Activated naive CD4-positive, alpha-beta T cell treated with anti-CD3 and anti-CD28 coated beads, Interleukin-2, amount 50 U/mL, for 72 hours (primary cell): ENCODE measurements at places on chromosomes 16 and 17. TPM values are rescaled to one million over a fixed set of nuclear protein-coding genes. Genes with fewer than 3 reads are reported as not detected.

SPAG7 gene
- 70.3 TPM for total RNA-seq

KRT40 gene
- not detected for total RNA-seq

KREMEN2 gene
- total RNA-seq = not detected

FBXW10 gene
- total RNA-seq = not detected

TNFRSF17 gene
- total RNA-seq = not detected

OTOA gene
- 0.12 TPM for total RNA-seq

MPV17L gene
- not detected for total RNA-seq

CES3 gene
- 0.73 TPM for total RNA-seq

PPP1R1B gene
- total RNA-seq = 0.16 TPM

SCN4A gene
- 0.10 TPM for total RNA-seq

EVI2B gene
- 16.1 TPM for total RNA-seq

DNA sequence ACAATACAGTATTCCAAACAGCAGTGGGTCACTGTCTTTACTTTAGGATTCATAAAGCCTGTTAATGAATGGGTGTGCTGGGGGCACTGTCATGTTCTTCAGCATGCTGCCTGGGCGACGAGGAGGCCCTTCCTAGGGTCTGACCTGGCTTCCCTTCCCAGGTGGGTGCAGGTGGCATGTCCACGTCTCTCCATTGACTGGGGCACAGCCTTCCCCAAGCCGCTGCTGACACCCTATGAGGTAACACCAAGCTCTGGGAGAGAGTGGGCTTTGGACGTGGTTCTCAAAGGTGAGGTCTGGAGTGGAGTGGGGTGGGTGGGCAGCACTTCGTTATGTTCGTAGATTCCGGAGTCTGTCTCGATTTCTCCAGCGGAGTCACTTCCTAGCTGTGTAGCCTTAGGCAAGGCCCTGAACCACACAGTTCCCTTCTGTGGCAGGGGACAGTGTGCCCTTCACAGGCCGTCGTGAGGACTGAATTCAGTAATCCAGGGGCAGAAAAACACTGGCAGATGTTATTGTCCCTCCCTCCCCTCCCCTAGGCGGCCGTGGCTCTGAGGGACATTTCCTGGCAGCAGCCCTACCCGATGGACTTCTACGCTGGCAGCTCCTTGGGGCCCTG, 771 bp upstream of the OVCA2 start:
- DNase-seq = no peak

DNA sequence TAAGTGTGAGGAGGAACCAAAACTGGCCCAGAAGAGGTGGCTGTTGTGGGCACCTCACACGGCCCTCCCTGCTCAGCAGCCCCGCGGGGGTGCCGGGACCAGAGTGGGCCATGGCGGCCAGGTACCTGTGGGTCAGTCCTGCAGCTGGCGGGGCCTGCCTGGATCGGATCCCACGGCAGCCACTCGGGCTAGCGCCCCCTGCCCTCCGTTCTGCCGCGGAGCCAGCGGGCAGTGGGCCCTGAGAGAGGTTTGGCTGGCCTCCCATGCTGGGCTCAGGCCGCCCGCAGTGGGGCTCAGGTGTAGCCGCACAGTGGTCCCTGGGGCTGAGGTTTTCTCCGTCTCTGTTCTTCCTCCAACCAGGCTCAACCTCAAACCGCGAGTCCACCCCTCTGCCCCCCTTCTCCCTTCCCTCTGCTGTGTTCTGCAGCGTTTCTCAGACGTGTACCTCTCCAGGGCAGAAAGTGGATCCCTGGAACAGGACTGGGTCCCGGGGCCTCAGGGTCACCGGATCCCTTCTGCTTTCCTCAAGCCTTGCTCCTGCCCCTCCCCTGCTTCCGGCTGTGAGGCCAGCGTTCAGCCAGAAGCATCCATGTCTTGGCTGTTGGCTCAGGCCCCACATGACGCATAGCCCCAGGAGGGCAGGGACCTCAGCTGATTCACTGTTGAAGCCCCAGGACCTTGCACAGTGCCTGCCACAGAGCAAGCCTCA, 28.6 kb upstream of the ITGA3 start:
- no peak for DNase-seq

GRCh38 chr17:71029246-71029645, 859.9 kb downstream of the KCNJ2 start:
- no peak for DNase-seq

DNA sequence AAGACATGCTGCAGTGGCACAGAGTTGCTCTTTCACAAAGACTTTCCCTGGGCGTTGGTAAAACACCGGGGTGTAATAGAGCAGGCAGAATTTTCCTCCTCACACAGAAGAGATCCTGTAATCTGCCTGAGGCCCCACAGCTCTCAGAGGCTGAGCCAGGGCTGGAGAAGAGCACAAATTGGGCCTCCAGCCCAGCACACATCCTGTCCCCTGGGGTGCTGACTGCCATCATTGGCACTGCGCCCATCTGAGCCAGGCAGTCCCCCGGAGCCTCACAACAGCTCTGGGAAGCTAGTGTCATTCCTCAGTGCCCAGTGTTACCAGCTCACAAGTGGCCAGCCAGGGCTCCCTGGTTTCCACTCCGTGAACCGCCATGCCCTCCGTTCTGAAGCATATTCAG, 119.4 kb downstream of the SOCS1 start:
- DNase-seq = no peak

GRCh38 chr16:87661561-87661960, 59.3 kb downstream of the JPH3 start:
- no peak for DNase-seq

GRCh38 chr17:30137158-30137557, 20.5 kb downstream of the NSRP1 start:
- DNase-seq = no peak

DNA sequence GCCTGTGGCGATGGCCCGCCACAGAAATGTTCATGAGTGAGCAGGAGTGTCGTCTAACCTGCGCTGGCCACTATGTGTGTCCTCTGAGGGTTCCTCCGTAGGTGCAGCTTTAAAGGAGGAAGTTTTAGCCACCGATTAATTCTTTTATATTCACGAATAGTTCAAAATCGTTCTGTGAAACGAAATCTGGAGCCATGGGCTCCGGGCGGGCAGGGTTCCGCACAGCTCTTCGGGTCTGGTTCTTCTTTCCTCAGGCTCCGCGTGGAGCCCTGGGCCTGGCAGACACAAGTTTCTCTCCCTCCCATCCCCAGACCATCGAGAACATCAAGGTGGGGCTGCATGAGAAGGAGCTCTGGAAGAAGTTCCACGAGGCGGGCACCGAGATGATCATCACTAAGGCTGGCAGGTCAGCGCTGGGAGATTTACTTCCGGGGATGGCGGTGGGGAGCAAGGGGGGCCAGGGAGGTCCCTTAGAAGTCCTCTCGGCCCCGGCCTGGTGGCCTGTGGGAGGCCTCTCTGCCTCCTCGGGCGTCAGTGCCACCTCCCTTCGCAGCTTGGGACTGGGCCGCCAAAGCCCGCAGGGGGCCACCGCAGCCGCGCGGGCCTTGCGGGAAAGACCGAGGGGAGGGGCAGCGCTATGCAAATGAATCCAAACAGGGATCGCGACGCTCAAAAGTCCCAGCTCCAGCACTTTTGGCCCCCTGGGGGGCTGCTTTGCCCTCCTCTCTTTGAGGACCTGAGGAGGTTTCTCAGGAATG, 5.2 kb downstream of the TBX4 start:
- no peak for DNase-seq

- no peak for DNase-seq
Observed at GRCh38 chr16:80441935-80442334, 98.9 kb upstream of the DYNLRB2 start.

GRCh38 chr17:19904412-19904811, 36.7 kb upstream of the ULK2 start:
- DNase-seq = no peak

DNA sequence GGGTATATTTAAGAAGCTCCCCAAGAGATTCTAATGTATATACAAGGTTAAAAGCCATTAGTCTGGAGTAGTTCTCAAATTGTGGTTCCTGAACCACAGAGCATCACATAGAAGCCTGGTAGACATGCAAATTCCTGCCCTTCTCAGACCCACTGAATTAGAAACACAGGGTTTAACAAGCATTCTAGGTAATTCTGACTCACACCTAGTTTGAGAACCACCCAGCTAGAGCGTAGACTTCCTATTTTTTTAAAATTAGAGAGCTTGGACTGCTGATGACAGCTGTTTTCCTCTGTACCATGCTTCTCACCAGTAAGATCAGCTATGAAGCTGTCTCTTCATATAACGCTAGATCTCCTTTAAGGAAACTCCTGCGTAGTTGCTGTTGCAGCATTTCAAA, 50.6 kb downstream of the HS3ST3B1 start:
- no peak for DNase-seq

- DNase-seq = no peak
Observed at GRCh38 chr16:63466-63865, 9.0 kb downstream of the RHBDF1 start.

GRCh38 chr16:46885960-46886763, 2.0 kb downstream of the GPT2 start:
- DNase-seq = no peak

DNA sequence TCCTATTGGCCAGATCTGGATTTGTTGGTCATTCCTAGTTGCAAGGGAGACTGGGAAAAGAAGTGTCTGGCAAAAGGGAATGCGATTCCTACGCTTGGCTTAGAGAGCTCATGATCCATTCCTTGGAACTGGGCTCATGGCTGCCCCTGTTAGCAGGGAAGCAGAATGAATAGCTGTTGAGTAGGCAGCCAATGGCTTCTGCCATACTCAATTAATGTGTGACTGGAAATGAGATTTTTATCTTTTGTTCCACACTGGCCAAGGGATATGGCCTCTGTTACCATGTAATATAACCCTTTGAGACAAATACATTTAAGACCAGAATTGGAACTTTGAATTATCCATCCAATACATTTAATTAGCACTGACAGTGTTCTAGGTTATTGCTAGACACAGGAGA, 31.0 kb downstream of the FTO start:
- DNase-seq = no peak

- DNase-seq = no peak
Observed at GRCh38 chr16:48556243-48556912, 53.6 kb downstream of the N4BP1 start.

- DNase-seq = no peak
Observed at GRCh38 chr16:28863929-28864793, 518 bp downstream of the SH2B1 start.

GRCh38 chr17:48843187-48843900, 12.5 kb downstream of the CALCOCO2 start:
- no peak for DNase-seq

DNA sequence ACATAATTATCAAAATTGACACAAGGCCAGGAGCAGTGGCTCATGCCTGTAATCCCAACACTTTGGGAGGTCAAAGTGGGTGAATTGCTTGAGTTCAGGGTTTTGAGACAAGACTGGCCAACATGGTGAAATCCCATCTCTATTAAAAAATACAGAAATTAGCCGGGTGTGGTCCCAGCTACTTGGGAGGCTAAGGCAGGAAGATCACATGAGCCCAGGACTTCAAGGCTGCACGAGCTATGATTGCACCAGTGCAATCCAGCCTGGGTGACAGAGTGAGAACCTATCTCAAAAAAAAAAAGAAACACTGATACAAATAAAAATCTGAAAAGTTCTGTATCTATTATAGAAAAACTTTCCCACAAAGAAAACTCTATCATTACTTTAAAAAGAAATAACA, 15.5 kb downstream of the MYH10 start:
- DNase-seq = no peak

DNA sequence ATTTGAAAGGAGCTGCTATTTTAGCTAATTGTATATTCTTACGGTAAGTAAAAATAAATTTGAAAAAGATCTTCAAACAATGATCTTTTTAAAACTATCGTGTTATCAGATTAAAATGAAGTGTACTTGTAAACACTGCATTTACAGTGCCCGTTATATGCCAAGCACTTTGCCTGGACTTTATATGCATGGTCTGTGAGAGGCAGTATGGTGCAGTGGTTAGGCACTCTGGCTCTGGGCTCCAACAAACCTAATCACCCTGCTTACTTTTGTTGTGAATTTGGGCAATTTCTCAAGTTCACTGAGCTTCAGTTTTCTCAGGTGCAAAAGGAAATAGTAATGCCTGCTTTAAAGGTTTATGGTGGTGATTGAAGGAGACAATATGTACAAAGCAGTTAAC, 1.4 kb downstream of the PMP22 start:
- no peak for DNase-seq

- DNase-seq = no peak
Observed at GRCh38 chr17:77285594-77286390, 145.0 kb downstream of the SEC14L1 start.

DNA sequence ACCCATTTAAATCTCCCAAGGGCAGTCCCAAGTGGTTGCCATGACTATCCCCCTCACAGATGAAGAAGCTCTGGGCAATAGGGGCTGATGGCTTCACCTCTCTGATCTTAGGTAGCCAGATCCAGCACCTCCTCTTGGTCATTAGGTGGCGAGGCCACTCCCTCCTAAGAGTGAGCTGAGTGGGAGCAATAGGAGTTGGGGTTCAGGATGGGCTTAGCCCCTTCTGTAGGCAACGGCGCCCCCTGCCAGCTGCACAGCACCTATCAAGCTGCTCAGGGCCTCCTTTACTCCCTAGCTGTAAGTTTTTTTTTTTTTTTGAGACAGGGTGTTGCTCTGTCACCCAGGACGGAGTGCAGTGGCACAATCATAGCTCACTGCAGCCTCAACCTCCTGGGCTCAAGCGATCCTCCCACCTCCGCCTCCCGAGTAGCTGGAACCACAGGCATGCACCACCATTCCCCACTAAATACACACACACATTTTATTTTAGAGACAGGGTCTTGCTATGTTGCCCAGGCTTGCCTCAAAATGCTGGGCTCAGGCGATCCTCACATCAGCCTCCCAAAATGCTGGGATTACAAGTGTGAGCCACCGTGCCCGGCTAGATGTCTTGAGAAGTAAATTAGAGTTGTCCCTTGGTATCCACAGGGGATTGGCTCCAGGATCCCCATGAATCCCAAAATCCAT, 3.5 kb upstream of the RRAD start:
- DNase-seq = no peak

DNA sequence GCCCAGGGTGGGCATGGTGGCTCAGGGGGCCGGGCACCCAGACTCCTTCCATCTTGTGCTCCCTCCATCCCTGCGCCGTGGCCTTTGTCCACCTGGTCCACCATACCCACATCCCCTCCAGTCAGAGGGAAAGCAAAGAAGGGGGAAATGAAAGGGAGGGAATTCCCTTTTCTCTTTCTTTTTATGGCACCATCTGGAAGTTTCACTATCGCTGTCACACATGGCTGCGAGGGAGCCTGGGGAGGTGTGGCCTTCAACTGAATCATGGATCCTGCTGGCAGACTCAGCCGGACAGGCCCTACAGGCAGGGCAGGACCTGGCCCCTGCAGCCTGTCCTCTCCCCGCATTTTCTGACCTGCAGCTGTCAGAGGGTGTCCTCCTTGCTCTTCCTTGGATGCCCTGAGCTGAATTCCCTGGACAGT, 6.2 kb downstream of the SLC12A3 start:
- DNase-seq = no peak
